ENCODE measurements at places on chromosomes 5 and 9. TPM values are rescaled to one million over a fixed set of nuclear protein-coding genes. Genes with fewer than 3 reads are reported as not detected.

ARID3C gene
- 0.77 TPM for total RNA-seq

SVEP1 gene
- not detected for total RNA-seq

LCP2 gene
- total RNA-seq = 488 TPM

DNA sequence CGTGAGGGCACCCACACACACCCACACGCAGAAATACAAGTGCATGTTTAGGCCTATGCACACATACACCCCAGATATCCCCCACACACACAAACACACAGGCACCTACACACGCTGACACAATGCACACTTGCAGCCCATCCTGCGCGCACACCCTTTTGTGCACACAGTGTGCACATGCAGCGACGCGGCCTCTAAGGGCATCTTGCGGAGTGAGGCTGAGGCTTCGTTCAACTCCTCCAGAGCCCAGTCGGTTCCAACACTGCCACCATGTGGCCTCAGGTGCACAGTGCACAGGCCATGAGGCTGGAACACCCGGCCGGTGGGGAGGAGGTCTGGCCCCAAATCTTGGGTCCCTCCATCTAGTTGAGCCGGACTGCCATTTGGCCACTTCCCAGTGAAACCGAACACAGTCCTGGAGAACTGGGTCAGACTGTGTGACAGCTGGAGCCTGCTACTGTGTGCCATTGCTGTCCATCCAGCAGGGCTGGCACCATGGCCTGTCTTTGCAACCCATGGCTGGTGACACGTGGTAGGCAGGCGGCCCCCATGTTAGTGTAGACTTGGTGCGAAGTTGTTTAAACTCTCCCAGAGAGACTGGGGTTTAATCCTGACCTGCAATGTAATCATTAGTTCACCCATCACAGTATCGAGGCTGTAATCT, 97.7 kb upstream of the MVB12B start:
- peak; percentile 78 for DNase-seq

DNA sequence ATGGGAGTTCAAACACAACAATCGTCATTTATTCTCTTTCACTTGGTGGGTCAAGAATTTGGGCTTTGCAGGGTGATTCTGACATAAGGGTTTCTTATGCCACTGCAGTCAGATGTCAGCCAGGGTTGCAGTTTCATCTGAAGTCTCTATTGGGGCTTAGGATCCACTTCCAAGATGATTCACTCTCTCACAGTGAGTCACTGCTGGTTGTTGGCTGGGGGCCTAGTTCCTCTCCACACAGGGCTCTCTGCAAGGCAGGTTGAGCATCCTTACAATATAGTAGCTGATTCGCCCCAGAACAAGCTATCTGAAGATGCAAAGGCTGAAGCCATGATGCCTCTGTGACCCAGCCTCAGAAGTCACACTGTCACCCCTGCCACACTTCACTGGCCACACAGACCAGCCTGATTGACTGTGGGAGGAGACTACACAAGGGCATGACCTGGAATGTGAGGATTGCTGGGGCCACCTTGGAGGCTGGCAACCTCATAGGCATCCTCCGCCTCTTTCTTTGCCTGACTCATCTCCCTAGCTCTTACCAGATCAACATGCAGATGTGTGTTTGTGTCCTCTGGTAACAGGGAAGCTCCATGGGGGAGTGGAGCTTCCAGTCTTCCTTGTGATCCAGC, 4.5 kb upstream of the CARD19 start:
- DNase-seq = no peak

- DNase-seq = no peak
These were observed 56.5 kb downstream of the RXRA start for GRCh38 chr9:134382733-134383132.
